ENCODE measurements at places on chromosomes 1 and 21.

DNA sequence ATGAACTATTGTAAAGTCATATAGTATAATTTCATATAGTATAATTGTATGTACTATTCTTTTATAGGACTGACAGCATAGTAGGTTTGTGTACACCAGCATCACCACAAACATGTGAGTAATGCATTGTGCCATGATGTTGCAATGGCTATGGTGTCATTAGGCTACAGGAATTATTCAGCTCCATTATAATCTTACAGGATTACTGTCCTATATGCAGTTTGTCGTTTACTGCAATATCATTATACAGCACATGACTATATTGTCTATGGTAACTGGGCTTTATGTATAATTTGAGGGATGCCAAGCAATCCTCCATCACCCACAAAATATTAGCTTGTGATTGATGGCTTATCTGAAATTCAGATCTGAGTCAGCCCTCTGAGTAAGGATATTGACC, 54.2 kb upstream of the PBX1 start:
- no peak for DNase-seq

DNA sequence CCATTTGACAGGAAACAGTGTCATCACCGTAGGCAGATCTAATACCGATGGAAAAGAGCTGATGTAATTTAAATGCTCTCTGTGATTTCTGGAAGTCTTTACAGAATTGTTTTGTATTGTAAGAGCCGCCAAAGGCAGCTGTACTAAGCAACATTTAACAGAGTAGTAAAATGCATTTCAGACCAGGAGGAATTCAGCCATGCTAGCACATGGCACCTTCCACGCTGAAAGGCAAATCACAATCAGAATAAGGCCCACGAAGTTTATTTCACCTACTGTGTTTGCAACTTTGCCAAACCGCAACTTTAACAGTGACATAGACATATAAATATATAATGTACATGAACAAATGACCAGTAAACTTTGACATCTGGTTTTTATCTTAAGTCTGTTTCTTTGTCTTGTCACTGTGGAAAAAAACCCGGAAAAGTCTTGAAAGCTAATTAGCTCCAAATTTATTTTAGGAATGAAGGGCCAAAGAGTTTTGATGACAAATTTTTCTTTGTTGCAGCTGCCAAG, 26.1 kb upstream of the DISC1 start:
- DNase-seq, result no peak

DNA sequence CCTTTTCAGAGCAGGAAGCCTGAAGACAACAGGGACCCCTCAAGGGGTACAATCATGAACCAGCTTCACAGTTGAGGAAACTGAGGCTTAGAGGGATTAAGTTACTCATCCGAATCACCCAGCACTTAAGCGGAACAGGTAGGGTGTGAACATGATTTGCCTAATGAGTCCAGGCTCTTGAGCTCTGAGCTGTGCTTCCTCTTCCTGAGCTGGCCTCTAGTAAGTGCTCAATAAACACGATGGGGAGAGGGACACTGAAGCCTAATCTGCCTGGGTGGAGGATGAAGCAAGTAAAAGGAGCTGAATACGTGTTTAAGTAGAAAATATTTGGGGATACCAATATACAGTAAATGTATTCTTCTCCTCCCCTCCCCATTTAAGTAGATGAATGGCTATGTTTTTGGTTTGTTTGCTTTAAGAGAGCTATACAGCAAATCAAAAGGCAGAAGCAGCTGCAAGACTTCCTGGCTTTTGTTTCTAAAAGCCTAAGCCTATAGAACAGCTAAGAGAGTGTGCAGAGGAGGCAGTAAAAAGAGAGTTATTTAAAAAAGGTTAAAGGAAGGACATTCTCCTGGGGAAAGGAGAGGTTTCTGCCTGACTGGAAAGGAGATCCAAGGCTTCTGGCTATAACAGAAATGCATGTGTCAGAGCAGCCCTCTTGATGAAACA, 20.5 kb downstream of the STPG1 start:
- DNase-seq, result no peak

- DNase-seq, result no peak
Measured at GRCh38 chr1:210786546-210786945, 347.4 kb downstream of the KCNH1 start.
